Daoy (cell line): ENCODE measurements at places on chromosomes 11 and 22. TPM values are rescaled to one million over a fixed set of nuclear protein-coding genes. Genes with fewer than 3 reads are reported as not detected.

DNA sequence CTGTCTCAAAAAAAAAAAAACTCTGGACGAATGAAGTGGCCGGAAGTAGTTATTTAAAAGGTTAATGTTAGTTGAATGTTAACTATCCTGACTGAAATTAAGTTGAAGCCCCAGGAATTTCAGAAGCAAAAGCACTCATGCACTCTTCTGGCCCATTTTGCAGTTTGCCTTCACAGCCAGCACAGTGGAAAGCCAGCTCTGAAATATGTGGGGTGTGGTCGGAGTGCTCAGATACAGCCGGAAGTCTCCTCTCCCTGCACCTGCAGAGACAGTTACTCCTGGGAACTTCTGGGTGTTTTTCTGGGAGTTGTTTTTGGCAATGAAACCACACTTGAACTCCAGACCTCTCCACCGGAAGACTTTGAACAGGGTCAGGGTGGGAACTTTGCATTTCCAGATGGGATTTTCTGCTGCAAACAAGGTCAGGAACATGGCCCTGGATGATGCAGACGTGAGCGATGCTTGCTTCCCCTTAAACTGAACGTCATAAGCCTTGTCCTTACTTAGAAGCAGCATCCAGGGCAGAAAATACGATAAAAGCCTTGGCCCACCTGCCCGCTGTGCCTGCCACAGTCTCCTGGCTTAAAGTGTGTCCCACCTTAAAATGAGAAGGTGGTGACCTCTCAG is 21.5 kb upstream of the CABP2 start:
- no peak for DNase-seq

GRCh38 chr11:72497731-72498130 is 63.4 kb upstream of the CLPB start:
- no peak for DNase-seq

GRCh38 chr11:82718307-82718706 is 15.4 kb downstream of the FAM181B start:
- peak; percentile 29 for DNase-seq

DNA sequence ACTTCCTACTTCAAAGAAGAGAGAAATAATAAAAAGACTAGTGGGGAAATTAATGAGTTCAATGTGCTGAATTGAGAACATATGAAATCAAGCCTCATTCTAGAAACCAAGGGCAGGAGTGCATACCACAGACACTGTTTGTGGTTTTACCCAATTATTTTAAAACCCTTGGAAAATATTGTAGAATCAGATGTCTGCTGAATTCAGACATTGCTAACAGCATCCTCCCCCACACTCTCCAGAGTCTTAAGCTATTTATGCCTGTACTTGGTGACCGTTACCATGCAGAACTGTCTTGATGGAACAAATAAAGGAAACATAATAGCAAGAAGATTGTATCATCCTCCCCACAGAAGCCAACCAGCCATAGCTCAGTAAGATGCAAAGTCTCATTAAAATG is 850.1 kb downstream of the NTM start:
- no peak for DNase-seq

DNA sequence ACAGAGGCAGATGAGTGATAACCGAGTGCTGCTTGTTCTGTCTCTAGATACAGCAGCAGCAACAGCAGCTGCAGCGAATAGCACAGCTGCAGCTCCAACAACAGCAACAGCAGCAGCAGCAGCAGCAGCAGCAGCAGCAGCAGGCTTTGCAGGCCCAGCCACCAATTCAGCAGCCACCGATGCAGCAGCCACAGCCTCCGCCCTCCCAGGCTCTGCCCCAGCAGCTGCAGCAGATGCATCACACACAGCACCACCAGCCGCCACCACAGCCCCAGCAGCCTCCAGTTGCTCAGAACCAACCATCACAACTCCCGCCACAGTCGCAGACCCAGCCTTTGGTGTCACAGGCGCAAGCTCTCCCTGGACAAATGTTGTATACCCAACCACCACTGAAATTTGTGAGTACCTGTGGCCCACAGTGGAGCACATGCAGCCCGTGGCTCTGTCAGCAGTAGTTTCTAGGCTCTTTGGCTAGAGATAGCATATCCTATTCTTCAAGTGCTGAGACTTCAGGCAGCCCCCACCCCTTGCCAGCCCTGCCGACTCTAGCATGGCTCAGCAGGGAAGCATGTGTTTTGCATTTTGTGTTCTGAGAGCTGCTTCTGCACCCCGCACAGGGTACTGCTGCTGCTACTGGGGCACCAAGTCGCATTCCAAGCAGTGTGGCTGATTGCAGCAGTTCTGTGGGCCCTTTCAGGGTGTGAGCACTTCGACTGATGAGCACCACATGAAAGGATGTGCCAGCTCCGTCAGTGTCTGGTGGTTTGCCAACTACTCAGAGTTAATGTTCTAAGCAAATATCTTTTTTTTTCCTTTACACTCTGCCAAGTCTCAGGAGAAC is 59.2 kb downstream of the MED15 start:
- peak; percentile 54 for DNase-seq

DNA sequence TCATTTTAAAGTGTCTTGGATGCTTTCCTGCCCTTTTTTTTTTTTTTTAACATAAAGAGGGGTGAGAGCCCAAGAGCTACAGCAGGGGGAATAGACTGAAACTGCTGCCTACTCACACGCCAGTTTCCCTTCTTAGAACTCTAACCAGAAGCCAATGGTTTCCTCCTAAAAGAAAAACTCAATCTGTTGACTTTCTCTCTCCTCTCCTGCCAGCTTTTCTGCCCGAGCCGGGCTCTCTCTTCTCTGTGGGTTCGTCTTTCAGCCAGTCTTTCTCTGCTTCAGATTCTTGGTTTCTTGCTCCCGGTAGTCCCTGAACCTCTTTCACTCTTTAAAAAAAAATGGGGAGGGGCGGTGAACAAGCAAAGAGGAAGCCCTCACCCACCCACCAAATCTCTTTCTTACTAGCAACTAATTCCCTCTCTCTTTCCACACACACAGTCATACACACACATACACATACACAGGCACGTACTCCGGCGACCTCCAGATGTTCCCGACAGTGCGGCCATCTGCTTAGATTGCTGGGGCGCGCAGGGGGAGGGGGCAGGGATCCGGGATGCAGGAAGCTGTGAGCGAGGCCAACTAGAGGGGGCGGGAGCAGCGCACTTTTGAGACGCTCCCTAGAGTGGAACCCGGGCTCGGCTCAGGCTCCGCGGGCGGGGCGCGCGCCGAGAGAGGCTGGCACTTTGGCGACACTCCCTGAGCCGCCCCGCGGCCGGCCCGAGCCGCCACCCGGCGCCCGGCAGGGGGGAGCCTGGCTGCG is 444 bp upstream of the TSKU start:
- peak; percentile 96 for DNase-seq

DNA sequence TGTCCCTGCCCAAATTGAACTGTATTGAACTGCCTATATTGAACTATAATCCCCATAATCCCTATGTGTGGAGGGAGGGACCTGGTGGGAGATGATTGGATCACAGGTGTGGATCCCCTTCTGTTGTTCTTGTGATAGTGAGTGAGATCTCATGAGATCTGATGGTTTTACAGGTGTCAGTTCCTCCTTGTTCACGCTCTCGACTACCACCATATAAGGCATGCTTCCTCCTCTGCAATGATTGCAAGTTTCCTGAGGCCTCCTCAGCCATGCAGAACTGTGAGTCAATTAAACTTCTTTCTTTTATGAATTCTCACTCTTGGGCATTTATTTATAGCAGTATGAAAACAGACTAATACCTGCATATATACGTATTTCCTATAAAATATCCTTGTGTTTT is 206.5 kb upstream of the PDGFD start:
- no peak for DNase-seq

GRCh38 chr11:127818625-127819024 is 768.7 kb downstream of the ETS1 start:
- no peak for DNase-seq

DNA sequence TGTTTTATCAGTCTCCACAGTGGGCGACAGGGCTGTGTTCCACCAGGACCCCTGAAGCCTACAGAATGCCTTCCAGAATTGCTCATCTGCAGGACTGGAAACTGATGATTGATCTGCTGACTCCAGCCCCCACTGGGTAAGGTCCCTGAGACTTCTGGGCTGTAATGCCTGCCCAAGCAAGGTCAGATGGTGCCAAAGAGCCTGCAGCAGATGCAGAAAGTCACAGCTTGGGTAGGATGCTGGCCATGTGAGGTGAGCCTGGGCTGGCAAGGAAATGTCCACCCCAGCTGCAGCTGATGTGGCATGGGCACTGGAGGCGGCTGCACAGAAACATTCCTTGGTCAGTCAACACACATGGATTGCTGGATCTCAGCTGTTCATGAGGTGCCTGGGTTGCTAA is 30.9 kb downstream of the LRRC32 start:
- DNase-seq = no peak

DNA sequence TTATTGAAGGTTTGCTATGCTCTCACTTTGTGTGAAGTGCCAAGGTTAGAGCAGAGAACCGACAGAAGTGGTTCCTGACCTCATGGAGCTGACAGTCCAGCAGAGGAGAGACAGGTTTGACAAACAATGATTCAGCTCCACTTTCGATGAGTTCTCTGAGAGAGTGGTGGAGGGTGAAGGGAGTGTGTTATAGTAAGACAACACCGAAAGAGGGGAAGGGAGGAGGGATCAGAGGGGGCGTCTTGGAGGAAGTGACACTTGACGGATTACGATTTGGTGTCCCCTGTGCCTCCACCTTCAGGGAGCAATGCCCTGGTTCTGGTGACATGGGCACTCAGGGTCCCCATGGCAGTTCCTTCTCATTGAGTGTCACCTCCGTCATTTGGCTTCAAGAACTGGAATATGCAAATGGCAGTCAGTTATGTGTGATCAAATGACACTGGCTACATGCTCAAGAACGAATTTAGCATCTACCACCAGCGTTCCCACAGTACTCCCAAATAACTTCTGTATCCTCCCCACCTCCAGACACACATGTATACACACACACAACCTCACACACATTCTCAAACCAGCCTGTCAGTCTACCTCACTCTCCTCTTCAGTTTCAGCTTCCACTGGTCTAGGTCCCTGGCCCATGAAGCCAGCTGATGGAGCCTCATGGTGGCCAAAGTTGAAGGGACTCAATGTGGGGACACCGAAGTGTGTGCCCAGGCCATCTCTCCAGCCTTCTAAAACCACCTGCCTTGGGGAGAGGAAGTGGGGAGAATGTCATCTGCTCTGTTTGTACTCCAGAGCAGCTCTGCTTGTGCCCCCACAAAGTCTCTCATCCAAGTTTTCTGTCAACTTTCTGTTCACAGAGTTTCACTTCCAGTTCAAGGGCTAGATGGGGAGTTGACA is 31.4 kb upstream of the NUP160 start:
- no peak for DNase-seq

DNA sequence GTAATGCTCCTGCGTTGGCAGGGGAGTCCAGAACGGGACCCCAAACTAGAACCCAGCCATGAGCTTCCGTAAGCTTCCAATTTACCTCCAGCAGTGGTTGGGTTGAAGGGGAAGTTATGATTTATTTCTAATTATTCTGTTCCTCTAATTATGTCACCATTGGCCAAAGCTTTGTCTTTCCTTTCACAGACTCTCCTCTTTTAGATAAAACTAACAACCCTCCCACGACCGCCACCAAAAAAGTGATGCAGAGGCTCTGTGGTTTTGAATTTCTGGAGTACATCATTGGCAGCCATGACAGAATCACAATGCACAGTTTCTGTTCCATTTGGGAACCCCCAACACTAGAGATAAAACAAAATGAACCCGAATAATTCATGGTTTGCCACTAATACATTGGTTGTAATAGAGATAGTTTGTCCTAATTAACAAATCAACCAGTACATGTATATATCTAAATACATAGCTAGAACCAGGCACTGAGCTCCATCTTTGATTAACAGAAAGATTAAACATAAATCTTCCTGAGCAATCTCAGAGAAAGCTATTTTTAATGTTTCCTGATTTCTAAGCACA is 64.3 kb downstream of the ETS1 start:
- peak; percentile 47 for DNase-seq

- DNase-seq = no peak
These were observed 58.7 kb downstream of the CHST1 start for GRCh38 chr11:45606514-45607281.

DNA sequence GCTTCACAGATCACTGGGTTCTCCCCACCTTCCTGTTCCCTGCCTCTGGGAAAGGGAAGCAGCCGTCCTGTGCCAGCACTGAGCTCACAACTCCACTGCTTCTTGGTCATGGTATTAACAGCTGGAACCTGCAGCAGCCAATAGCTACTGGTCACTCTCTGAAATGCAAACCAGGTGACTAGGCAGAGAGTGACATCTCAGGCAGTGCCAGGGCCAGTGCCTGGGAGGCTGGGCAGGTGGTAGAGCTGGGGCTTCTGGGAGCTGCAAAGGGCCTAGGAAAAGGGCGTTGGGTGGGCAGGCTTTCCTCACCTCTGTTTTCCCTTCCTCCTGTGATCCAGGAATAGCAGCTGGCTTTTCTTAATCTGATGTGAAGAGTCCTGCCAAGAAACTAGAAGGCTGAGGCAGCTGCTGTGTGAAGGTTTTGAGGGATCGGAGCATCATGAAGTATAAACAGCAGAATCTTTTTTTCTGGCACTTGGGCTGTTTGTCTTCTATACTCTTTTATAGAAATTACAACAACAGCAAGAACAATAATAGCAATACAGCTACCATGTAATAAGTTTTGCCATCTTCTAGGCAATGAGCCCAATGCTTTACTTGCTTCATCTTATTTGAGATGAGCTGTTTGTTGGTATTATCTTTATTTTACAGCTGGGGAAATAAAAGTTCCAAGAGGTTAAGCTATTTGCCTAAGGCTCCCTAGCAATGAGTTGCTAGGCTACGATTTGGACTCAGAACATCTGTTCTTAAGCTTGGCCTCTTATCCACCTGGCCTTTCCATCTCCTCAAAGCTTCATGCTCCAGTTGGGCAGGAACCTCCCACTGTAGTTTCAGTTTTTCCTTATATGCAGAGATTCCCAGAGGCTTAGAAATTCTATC is 22.0 kb upstream of the CD44 start:
- peak; percentile 42 for DNase-seq

DNA sequence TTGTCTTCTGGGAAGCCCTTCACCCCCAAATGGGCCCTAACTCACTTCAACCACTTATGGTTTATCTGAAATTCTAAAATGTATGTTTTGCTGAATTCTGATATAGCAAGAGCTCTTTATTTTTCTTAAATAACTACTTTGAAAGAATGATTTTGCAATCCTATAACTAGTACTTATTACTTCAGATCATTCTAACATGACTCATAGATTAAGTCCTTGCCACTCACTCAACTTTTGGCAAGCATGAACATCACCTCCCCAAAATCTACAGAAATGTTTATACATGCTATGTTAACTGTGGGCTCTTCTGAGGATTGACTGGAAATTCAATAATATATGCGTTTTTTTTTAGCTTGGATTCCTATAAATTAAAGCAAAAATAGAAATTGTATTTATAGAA is 367.4 kb upstream of the FAT3 start:
- DNase-seq = no peak

GRCh38 chr11:118790357-118791110 is 430 bp downstream of the DDX6 start:
- peak; percentile 51 for DNase-seq

GRCh38 chr22:37267135-37267587 is 15.1 kb upstream of the CYTH4 start:
- peak; percentile 57 for DNase-seq

GRCh38 chr11:9285850-9286587 is 20.9 kb upstream of the DENND5A start:
- DNase-seq = no peak

CASP4 gene
- 132 and 157 TPM in 2 replicates for total RNA-seq

TMEM151A gene
- 0.60 TPM in 1 of 2 replicates, not detected in the other for total RNA-seq

CENPM gene
- 44.2 and 57.3 TPM in 2 replicates for total RNA-seq

DEFB131B gene
- total RNA-seq = not detected in 2 replicates

GLYAT gene
- not detected in 2 replicates for total RNA-seq

CATSPER1 gene
- total RNA-seq = 0.45 and 1.3 TPM in 2 replicates

SLC25A18 gene
- 1.3 and 1.5 TPM in 2 replicates for total RNA-seq

CHADL gene
- total RNA-seq = 0.46 TPM in 1 of 2 replicates, not detected in the other

BLID gene
- total RNA-seq = 0.34 TPM in 1 of 2 replicates, not detected in the other
